Inflammatory macrophage treated with lipopolysaccharide for 4 hours (primary cell): ENCODE measurements at places on chromosomes 7 and 10.

DNA sequence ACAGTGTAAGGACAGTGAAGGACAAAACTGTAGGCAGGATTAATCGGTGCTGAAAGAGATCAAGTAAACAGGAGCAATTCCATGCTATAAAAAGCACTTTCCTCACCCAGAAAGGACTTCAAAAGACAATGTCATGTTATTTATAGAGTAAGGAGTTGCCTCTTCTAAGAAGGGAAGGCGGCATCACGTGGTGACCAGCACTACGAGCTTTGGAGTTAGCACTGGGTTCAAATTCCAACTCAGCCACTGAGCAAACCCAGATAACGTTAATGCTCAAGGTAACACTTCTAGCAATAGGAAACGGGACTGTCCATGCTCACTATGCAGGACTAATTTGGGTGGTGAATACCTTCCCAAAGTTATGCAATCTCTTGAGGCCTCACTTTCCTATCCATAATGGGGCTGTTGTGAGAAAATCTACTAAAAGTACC lies 715 bp upstream of the PANK1 start:
- DNase-seq = no peak

DNA sequence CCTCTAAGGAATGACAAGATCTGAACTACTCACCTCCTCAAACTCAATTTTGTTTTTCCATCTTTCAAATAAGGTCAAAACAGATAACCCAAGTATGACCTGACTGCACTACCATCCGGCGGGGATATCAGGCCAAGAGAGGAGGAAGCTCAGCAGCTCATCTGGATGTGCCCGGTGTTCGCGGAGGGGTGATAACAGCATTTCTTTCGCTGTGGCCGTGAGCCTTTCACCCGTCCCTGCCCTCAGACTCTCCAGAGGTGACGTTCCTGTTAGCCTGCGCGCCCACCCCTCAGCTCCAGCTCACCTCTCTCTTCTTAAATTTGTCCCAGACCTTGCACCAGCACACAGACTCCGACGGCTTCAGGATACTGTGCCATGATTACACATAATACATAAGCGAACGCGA lies 526 bp downstream of the ZNF248 start:
- peak; percentile 8 for DNase-seq

- peak; percentile 8 for DNase-seq
These were observed 162.7 kb upstream of the CDK1 start for GRCh38 chr10:60615541-60615940.

DNA sequence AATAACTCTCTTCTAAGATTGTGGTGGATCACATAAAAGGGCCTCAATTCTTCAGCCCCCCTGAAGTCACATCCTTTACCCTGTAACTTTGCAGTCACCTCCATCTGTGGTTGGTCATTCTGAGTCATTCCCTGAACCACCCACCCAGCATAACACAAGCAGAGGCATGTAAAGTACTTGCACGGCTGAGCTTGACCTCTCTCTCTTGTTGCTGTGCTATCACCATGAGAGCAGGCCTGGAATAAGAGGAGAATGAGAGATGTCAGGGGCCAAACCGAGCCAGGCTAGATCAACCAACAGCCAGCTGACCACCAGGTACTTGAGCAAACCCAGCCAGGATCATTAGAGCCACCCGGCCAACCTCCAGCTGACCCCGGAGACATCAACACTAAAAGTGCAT lies 13.5 kb upstream of the STK17A start:
- DNase-seq = peak; percentile 33

DNA sequence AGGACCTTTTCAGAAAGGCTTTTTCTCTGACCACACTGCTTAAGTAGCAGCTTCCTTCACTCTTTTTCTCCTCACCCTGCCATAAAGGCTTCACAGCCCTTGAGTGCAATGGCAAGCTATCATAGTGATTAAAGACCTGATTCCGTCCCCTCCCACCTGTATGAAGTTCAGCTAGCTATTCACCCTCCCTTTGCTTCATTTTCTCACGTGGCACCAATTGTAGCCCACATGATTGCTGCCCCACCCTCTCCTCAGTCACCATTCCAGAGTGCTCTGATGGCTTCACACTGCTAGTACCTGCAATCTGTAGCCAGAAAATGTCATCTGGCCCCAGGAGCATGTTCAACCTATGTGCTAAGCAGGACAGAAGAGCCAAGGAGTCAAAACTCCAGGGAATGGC lies 523.8 kb downstream of the GRM8 start:
- no peak for DNase-seq

GRCh38 chr10:72255977-72256729 lies 17.6 kb upstream of the DDIT4 start:
- DNase-seq = no peak

GRCh38 chr7:98483964-98484545 lies 83.2 kb upstream of the BAIAP2L1 start:
- no peak for DNase-seq

DNA sequence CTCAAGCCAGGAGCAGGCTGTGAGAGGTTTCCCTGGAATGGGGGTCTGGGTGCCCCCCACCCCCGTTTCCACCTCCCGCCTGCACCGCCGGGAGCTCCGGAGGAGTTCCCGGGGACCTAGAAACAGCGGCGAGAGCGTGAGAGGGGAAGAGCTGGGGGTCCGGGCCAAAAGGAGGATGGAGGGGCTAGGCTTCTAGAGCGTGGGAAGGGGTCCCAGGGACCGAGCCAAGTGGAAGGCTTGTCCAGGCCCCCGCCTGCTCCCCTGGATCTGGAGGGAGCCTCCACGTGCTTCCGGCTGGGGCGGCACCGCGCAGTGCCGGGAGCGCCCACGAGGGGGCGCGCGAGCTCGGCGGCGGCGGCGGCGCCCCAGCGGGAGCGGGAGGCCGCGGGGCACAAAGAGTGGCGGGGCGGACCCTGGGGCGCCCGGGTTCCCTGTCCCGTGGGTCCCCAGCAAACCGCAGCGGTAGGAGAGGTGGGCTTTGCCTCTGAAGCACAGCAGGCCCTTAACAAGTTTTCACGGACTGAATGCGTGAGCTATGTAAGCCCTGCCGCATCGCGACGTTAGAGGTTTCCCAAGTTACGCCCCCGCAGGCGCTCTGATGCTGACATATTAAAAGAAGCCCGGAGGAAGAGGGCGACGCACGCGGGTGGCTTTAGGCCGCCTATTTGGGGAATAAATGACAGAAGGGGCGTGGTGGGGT lies 104.4 kb upstream of the LRRC4 start:
- peak; percentile 89 for DNase-seq

DNA sequence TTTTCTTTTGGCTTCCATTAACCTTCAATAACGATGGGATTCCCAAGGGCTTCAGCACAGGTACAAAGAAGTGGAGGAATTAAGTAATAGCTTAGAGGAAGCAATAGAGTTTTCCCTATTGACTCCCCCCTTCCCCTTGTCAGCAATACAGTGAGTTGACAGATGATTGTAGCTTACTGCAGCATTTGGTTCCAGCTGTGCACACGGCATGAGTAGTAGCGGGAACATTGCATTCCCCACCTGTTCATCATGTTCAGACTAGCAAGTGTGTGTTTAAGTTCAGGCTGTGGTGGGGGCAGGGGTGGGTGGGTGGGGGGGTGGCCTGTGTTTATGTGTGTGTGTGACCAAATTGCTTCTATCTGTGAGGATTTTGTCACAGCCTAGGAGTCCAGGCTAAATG lies 4.6 kb upstream of the ADRA2A start:
- no peak for DNase-seq

DNA sequence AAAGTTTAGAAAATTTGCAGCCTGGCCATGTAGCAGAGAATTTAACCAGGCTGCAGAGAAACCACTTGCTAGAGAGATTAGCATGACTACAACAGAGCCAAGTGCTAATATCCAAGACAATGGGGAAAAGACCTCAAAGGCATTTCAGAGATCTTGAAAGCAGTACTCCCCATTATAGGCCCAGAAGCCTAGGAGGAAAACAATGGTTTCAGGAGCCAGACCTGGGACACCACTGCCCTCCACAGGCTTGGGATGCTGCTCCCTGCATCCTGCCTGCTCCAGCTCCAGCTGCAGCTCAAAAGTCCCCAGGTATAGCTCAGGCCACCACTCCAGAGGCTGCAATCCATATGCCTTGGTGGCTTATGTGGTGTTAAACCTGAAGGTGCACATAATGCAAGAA lies 101.5 kb upstream of the TMEM72 start:
- no peak for DNase-seq

GRCh38 chr7:108097703-108098102 lies 32.5 kb downstream of the LAMB4 start:
- peak; percentile 7 for DNase-seq

DNA sequence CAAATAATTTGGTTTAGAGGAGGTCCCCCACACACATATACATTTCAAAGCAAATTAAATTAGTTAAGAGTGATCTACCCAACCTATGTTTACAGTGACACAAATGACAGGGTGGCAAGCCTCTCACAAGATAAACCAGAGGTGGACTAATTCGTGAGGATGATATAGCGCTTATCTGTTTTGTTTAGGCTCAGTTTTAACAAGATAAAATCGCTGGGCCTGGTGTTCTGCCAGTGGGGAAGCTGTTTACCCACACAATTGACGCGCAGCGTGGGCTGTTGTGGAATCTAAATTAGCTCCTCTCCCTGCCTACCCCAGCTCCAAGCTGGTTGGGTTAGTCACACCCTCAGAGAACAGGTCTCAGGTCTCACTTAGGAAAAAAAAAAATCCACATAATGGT lies 16.7 kb upstream of the PLXNA4 start:
- DNase-seq = no peak

DNA sequence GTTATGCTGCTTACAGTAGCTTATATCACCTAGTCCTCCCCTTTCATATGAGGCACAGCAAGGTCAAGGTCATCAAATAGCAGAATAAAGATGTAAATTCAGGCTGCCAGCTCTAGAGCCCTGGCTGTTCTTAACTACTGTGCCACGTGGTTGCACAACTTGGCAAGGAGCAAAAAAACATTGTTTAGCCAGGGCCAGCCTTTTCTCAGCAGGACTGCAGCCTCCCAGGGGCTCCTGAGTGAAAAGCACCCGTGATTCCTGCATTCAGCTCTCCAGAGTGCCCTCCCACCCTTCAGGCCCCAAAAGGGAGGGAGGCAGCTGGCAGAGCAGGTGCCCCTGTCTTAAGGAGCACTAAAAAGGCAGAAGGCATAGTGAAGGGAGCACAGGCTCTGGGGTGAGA lies 31.8 kb upstream of the TM9SF3 start:
- no peak for DNase-seq

- DNase-seq = no peak
These were observed 135.9 kb downstream of the PAXIP1 start for GRCh38 chr7:154867068-154867467.

DNA sequence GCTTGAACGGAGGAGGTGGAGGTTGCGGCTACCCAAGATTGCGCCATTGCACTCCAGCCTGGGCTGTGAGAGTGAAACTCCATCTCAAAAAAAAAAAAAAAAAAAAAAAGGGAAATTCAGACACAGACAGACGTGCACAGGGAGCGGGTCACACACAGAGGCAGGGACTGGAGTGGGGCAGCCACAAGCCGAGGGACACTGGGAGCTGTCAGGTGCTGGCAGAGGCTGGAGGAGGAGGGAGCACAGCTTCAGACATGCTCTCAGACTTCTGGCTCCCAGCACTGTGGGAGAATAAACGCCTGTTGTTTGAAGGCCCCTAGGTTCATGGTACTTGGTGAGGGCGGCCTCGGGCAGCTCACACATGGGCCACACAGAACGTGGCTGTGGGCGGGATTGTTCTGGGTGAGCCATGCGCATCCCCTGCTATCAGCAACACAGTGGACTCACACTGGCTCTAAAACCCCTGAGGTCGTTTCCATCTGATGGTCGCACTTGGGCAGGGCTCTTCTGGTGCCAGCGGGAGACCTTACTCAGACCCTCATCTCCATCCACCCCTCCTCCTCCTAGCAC lies 375.9 kb downstream of the DNAJB6 start:
- no peak for DNase-seq

DNA sequence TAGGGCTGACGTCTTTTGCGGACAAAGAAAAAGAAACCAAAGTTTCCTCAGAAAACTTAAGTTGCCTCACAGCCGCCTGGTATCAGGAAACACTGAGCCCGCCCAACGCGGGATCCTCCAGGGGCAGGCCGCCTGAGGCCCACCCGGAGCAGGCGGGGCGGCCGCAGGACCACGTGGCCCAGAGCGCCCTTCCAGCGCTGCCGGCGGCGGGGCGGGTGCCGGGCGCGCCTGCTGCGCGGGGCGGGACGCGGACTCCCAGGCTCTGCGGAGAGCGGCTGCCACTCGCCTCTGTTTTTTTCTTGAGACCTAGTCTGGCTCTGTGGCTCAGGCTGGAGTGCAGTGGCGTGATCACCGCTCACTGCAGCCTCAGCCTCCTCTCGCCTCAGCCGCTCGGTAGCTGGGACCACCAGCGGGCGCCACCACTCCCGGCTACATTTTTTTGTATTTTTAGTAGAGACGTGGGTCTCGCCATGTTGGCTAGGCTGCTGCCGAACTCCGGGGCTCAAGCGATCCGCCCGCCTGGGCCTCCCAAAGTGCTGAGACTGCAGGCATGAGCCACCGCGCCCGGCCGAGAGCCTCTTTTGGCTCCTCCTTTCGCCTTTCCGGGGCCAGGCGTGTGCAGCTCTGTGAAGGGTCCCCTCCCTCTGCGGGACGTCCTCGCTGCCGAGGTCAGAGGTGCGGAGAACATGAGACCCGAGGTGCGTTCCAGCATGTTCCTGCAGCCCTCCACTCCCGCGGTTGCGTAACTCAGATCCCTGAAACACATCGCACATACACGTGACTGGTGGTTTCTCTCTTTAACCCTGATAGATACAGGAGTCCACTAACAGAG lies 11.6 kb upstream of the HNRNPF start:
- peak; percentile 97 for DNase-seq

- no peak for DNase-seq
These were observed 93.1 kb upstream of the STEAP4 start for GRCh38 chr7:88399696-88400240.

- no peak for DNase-seq
These were observed 110.4 kb upstream of the BMPER start for GRCh38 chr7:33794959-33795358.

DNA sequence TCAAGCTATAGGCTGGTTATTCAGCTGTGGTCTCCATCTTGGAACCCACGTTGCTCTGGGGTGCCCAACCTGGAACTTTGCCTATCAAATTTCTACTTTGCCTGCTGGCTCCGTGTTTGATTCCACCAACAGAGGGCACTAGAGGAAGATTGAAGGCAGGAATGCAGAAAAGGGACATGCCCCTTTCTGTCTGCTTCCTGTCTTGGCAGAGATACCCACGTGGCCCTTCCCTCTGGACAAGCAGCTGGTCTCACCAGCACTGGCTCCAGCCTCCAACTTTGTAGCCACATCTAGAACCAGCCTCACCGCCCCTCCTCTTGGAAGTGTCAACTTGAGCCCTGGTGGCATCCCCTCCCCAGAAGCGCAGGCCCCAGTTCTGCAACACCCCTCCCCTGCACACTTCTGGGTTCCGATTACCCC lies 52.1 kb upstream of the ZNF438 start:
- peak; percentile 61 for DNase-seq

GRCh38 chr7:16271990-16272665 lies 149.2 kb downstream of the CRPPA start:
- DNase-seq = no peak

DNA sequence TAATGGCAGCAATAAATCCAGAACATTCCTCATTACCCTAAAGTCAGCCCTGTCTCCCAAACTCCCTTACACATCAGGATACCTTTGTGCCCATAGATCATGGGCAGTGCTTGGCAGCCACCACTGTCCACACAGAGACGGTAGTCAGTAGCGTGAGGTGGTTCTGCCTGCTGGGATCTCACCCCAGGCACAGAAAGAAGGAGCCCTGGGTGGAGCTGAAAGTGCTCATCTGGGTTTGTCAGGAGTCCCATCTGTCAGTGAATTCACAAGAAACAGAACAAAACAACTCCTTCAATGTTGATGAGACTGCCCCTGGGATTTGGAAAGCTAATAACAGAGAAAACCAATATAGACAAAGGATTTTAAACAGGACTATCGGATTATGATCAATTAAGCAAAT lies 90.2 kb upstream of the PRSS58 start:
- DNase-seq = no peak
